CD4-positive, alpha-beta T cell treated with Interleukin-17A for 1 hour (primary cell): ENCODE measurements at places on chromosomes 5 and 9.

GRCh38 chr5:97844797-97845196, 661.8 kb upstream of the RIOK2 start:
- no peak for DNase-seq

DNA sequence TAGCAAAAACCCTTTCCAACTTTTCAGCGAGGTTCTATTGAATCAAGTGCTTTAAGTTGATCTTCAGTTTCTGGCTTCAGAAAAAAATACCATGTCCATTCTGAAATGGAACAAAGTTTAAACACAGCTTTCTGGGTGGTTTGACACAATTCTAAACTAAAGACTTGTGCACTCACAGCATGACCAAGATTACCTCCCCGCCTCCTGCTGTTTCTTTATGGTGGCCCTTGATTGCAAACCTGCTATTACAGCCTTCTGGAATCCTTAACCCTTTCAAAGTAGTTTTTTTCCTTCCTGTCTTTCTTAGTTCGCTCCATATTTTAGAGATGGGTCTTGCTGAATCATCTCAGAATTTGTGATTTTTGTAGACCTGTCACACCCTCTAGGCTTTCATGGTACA, 135.9 kb upstream of the FBN2 start:
- no peak for DNase-seq

DNA sequence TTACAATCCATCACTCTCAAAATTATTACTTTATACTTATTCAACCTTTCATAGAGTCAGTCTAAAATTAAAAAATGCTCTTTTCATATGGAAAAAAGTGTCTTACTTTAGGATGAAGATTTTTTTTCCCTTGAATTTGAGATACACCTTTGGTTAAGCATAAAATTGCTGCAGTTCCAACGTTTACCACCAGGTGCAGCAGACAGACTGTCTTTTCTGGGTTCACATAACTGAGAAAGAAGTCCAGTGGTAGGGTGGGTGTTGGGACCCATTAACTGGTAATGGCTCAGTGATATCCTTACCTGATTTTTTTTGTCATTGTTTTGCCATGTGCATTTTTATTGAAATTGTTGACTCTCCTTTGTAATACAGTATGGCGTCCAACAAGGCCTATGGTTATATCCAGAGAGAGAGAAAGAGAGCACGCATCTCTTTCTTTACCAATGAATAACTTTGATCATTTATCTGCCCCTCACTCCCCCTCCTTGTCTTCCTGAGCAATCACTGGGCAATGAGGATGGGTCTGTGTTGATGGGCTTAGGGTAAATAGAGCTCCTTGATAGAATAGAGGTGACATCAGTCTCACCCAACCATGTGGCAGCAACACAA, 98.4 kb downstream of the FBXL7 start:
- peak; percentile 7 for DNase-seq

- DNase-seq: no peak
Measured at GRCh38 chr5:125558466-125558865, 812.0 kb upstream of the ZNF608 start.

GRCh38 chr5:52564587-52564986, 223.1 kb upstream of the ITGA1 start:
- no peak for DNase-seq
